Endothelial cell (in vitro differentiated cells): ENCODE measurements at places on chromosomes 12 and 14. TPM values are rescaled to one million over a fixed set of nuclear protein-coding genes. Genes with fewer than 3 reads are reported as not detected.

- DNase-seq = no peak
These were observed 57.2 kb upstream of the ZDHHC17 start for GRCh38 chr12:76706761-76707160.

GRCh38 chr12:31662176-31662849 lies 2.8 kb downstream of the ETFBKMT start:
- no peak for DNase-seq

DNA sequence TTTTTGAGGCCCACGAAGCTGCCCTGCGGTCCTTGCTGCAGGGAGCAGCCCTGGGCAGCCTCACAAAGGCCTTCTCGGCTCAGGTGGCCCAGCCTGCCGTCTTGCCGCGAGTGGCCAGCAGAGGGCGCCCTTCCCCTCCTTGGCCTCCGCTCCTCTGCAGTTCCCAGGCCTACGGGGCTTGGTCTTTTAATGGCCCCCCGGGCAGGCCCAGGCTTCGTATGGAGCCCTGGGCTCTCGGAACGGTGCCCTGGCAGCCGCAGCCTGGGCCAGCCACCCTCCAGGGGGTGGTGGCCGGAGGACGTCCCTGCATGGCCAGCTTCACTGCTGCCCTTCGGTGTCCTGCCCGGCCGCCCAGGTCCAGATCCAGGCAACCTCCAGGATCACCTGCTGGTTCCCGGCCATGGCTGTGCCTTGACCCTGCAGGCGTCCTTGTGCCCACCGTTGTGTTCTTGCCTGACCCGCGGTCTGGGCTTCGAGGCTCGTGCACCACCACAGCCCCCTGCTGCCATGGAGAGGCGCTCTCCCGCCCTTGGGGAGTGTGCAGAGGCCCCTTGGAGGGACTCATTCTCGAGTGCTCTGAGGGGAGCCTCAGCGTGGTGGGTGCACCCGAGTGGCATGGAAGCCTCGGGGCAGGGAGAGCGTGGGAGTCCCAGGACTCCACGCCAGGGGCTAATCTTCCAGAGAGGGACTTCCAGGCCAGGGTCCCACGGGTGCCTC lies 9.4 kb downstream of the ASPG start:
- DNase-seq = peak; percentile 94

The KRT86 gene
- not detected for total RNA-seq

The ANO2 gene
- total RNA-seq = 4.5 TPM
